SJCRH30 (cell line): ENCODE measurements at places on chromosomes 13 and 19. TPM values are rescaled to one million over a fixed set of nuclear protein-coding genes. Genes with fewer than 3 reads are reported as not detected.

- no peak within 1 kb of the TSS for H3K27ac ChIP-seq
- no peaks in the 10 kb centered on the region for H3K4me1 ChIP-seq
- H3K36me3 ChIP-seq = peaks cover 36% of the 10 kb centered on the region
- DNase-seq = no peak
- H3K4me3 ChIP-seq = no peak within 1 kb of the TSS
Observed at GRCh38 chr19:48455171-48455907, at the start of gene KCNJ14. TSS of gene KCNJ14 (plus strand) at chr19:48455574. CDS start at chr19:48461725, 6,151 bp downstream.

- H3K4me1 ChIP-seq = peaks cover 8% of the 10 kb centered on the region
- H3K4me3 ChIP-seq = no peak overlapping the region
- no peak for DNase-seq
- H3K27ac ChIP-seq = no peak overlapping the region
Observed at GRCh38 chr19:2089001-2089711, 7.0 kb downstream of the MOB3A start.

DNA sequence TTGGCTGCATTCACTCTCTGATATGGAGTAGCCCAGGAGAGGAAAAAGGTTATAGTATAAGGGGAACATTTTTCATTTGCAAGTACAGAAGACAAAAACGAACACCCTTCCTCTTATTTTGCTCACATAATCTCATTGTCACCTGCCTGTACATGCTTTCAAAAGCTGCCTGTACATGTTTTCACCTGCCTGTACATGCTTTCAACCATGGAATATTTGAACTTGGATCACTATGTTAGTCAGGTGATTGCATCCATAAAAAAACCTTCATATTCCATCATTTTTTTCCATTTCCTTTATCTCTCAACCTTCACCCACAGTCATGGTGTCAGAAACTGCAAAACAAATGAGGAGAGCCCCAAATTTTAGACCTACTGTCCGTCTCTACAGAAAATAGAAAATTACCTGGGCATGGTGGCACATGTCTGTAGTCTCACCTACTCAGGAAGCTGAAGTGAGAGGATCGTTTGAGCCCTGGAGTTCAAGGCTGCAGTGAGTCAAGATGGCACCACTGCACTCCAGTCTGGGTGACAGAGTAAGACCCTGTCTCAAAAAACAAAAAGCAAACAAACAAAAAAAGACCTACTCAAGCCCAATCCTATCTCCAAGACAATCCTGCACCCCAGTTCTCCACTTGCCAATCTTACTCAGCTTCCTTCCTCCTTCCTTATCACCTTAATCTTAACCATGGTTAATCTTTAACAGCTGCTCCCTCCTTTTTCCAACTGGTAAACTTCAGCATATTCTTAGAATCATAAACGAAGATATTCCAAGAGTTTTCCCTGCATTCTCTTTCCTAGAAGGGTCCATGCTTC is 11.6 kb downstream of the IGFL2 start:
- no peak for DNase-seq
- H3K27ac ChIP-seq = no peak overlapping the region
- no peaks in the 10 kb centered on the region for H3K4me1 ChIP-seq
- peaks cover 8% of the 10 kb centered on the region for H3K27me3 ChIP-seq
- no peak overlapping the region for H3K4me3 ChIP-seq
- no peaks in the 10 kb centered on the region for H3K36me3 ChIP-seq

DNA sequence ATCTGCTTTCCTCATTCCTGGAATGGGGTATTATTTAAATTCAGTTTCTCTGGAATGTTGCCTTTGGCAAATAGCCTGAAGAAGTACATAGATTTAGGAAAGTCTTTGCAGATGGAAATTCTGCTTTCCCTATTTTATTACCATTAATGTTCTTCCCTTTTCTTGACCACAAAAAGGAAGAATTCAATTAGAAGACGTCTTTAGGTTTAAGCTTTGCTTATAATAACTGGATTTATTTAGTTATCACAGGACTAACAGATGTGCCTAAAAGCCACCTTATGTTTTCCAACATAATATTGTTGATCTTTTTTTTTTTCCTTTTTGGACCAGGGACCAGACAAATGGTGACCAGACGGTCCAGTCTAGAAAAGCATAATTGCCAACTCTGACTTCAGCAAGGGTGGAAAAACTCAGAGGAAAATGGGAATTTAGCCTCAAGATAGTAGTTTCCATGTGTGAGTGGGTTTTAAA is 210.1 kb upstream of the SPRY2 start:
- H3K36me3 ChIP-seq = no peaks in the 10 kb centered on the region
- no peak overlapping the region for H3K4me3 ChIP-seq
- 0 out of 2 replicates have a peak, but pooled peaks cover 5% of the 10 kb centered on the region for H3K4me1 ChIP-seq
- DNase-seq = no peak
- no peaks in the 10 kb centered on the region for H3K27me3 ChIP-seq

DNA sequence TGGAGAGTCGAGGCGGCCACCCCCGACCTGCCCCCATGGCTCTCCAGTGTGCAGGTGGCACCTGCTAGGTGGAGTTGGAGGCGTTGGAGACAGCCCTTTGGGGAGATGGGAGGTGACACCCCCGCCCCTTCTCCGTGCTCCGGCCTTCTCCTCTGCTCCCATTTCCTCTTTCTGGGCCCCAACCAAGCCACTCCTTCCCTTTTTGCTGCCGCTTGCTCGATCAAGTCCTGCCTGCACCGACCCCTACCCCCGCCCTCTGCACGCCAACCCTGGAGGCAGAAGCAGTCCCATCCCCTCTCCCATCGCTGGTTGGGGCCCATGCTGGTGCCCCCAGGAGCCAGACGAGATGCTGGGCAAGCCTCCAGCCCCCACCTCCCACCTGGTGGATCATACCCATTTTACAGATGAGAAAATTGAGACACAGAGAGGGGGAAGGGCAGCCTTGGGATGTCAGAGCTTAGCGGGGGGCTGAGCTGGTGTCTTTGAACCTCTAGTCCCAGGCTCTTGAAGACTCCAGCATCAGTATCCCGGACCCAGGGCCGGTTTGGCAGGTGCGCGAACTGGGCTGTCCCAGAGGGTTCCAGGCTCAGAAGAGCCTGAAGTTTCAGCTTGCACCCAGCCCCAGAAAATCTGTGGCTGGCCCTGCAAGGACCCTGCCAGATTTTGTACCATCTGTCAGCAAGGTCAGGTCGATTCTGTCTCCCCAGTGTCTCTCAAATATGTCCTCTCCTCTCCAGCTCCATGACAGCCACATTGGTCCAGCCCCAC is 10.3 kb downstream of the GNA15 start:
- no peak overlapping the region for H3K4me3 ChIP-seq
- no peak for DNase-seq
- peaks cover 4% of the 10 kb centered on the region for H3K4me1 ChIP-seq
- H3K36me3 ChIP-seq = no peaks in the 10 kb centered on the region
- H3K27me3 ChIP-seq = no peaks in the 10 kb centered on the region; the same call in 1 of the 2 replicates

DNA sequence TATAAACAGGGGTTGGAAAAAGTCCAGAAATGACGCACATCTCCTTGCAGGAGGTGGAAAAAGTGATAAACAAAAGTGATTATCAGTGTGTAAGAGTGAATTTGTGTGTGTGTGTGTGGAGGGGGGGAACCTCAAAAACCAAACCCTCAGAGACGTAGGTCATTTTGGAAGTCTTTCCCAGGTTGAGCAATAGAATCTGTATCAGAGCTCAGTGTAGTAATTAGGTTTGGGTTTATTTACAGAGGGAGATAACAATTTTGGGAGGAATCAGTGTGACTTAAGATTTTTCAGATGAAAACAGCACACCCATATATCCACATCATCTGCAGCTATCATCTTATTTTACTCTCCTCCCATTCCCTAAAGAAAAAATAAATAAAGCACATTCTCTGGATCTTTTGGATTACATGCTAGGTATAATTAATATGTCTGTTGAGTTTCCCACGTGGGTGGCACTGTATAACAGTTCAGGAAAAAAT is 406.4 kb downstream of the FGF9 start:
- no peak overlapping the region for H3K4me3 ChIP-seq
- H3K4me1 ChIP-seq = peaks cover 3% of the 10 kb centered on the region; the same call in 1 of the 2 replicates
- no peaks in the 10 kb centered on the region; the same call in 1 of the 2 replicates for H3K27me3 ChIP-seq
- H3K27ac ChIP-seq = no peak overlapping the region

DNA sequence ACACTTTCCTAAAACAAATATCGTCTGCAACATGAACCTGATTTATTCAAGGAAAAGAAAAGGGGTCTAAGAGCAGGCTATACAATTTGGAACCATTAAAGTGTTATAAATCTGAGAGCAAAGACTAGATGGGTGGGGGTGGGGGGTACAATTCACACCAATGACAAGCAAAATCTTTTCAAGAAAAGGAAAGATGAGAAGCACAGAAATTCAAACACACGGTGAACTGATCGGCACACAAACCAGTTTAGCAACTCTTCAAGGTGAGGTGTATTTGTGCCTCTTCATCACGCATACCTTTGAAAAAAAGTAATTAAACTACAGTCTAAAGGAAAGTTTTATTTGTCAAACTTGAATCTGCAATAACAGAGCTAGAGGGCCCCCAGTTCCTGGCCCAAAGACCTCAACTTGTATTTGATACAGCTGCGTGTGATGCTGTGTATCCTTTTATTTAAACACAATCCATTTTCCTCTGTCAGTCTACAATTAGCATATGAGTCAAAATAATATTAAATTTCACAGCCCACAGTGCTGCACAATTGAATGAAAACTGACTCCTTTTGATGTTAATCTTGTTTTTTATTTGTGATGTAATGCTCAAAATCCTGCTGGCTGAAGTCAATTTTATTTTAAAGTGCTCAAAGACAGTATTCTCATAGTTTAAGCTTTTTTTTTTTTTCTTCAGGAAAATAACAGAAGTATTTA is 14.2 kb downstream of the EFNB2 start:
- DNase-seq = no peak
- H3K27ac ChIP-seq = no peak overlapping the region
- H3K4me3 ChIP-seq = no peak overlapping the region
- H3K36me3 ChIP-seq = no peaks in the 10 kb centered on the region

DNA sequence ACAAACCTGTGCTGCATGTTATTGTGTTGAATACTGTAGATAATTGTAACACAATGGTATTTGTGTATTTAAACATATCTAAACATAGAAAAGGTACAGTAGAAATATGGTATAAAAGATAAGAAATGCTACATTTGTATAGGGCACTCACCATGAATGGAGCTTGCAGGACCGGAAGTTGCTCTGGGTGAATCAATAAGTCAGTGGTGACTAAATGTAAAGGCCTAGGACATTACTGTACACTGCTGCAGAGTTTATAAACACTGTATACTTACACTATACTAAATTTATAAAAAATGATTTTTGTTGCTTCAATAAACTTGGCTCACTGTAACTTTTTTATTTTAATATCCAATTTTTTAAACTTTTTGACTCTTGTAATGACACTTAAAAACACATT is 34.4 kb downstream of the LMO7 start:
- H3K4me3 ChIP-seq = no peak overlapping the region
- no peak for DNase-seq
- H3K27me3 ChIP-seq = no peaks in the 10 kb centered on the region
- no peaks in the 10 kb centered on the region for H3K36me3 ChIP-seq

GRCh38 chr13:113495494-113496210 is 5.1 kb upstream of the DCUN1D2 start:
- DNase-seq = no peak
- H3K4me3 ChIP-seq = no peak overlapping the region
- H3K36me3 ChIP-seq = peaks cover 52% of the 10 kb centered on the region
- no peaks in the 10 kb centered on the region for H3K27me3 ChIP-seq

DNA sequence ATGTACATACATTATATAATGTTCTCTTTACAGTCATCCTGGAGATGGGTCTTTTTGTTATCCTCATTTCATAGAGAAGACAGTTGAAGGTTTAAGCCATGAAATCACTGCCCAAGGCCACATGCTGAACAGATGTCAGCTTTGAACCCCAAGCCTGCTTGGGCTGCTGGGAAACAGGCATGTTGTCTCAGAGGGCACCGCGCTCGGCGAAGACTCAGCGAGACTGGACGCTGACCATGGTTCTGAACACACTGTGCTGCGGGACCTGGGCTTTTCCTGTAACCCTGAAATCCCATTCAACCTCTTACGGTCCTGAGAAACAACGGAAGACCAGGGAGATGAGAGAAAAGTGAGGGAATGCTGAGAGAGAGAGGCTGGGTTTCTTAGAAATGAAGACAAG is 27.3 kb downstream of the LRFN3 start:
- no peak overlapping the region for H3K4me3 ChIP-seq
- H3K4me1 ChIP-seq = no peaks in the 10 kb centered on the region
- H3K27me3 ChIP-seq = no peaks in the 10 kb centered on the region
- DNase-seq = peak; percentile 66
- no peak overlapping the region for H3K27ac ChIP-seq
- no peaks in the 10 kb centered on the region for H3K36me3 ChIP-seq

DNA sequence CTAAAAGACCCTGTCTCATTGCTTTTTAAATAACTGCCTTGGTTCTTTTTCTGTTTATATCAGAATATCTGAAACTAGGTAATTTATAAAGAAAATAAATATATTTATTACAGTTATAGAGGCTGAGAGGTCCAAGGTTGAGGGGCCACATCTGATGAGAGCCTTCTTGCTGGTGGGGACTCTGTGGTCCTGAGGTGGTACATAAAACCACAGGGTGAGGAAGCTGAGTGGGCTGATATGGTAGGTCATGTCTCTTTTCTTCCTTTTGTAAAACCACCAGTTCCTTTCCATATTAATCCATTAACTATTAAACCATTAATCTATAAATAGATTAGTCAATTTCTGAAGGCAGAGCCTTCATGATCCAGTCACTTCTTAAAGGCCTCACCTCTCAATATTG is 109.5 kb upstream of the SPRY2 start:
- H3K27me3 ChIP-seq = no peaks in the 10 kb centered on the region
- no peak for DNase-seq
- H3K4me1 ChIP-seq = peaks cover 20% of the 10 kb centered on the region

GRCh38 chr13:23159760-23160637 is 20.8 kb upstream of the SGCG start:
- H3K36me3 ChIP-seq = no peaks in the 10 kb centered on the region
- H3K27me3 ChIP-seq = peaks cover 8% of the 10 kb centered on the region; the same call in 1 of the 2 replicates
- H3K27ac ChIP-seq = no peak overlapping the region
- DNase-seq = peak; percentile 39

DNA sequence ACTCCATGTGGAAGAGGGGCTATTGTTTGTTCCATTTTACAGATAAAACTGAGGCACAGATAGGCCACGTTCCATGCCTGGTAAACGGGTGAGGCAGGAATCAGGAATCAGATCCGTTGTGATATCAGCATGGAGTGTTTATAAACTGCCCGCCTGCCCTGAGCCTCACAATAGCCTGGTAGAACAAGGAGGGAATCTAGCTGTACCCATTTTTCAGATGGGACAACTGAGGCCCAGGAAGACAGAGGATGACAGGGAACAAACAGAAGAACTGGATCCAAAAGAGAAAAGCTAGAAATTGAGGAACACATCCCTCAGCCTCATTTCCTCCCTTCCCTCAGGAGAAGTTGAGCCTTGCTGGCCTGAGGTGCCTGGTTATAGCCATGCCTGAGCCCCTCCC is 32.5 kb downstream of the CERS4 start:
- H3K4me1 ChIP-seq = peaks cover 2% of the 10 kb centered on the region; the same call in 1 of the 2 replicates
- DNase-seq = no peak
- no peak overlapping the region for H3K27ac ChIP-seq
- H3K36me3 ChIP-seq = no peaks in the 10 kb centered on the region
- H3K4me3 ChIP-seq = no peak overlapping the region
- no peaks in the 10 kb centered on the region for H3K27me3 ChIP-seq

GRCh38 chr13:69524459-69525150 is 583.0 kb upstream of the ATXN8OS start:
- H3K27me3 ChIP-seq = no peaks in the 10 kb centered on the region
- H3K4me1 ChIP-seq = no peaks in the 10 kb centered on the region
- DNase-seq = no peak
- no peaks in the 10 kb centered on the region for H3K36me3 ChIP-seq

The S1PR5 gene
- total RNA-seq = 2.4 and 2.6 TPM in 2 replicates

The CLDND2 gene
- total RNA-seq = not detected in 2 replicates

The SLC6A16 gene
- total RNA-seq = 0.33 and 0.40 TPM in 2 replicates

The DIAPH3 gene
- 29.6 and 37.7 TPM in 2 replicates for total RNA-seq

The ZNF563 gene
- total RNA-seq = 2.4 and 3.6 TPM in 2 replicates

The ZNF626 gene
- total RNA-seq = 13.0 and 13.5 TPM in 2 replicates

The TFDP1 gene
- 113 and 127 TPM in 2 replicates for total RNA-seq

The ZIM2 gene
- 7.1 and 8.9 TPM in 2 replicates for total RNA-seq

The FAM216B gene
- not detected in 2 replicates for total RNA-seq

The FBXO27 gene
- 0.71 and 1.0 TPM in 2 replicates for total RNA-seq

The IGFLR1 gene
- 4.3 and 10.3 TPM in 2 replicates for total RNA-seq

The ZNF561 gene
- 26.5 and 26.9 TPM in 2 replicates for total RNA-seq
